ENCODE measurements at places on chromosomes 7 and 10. TPM values are rescaled to one million over a fixed set of nuclear protein-coding genes. Genes with fewer than 3 reads are reported as not detected.

The SLC16A9 gene
- total RNA-seq: 7.8 TPM

The GLI3 gene
- 4.2 TPM for total RNA-seq

The ZNF488 gene
- total RNA-seq: 0.39 TPM

The IRF5 gene
- 9.1 TPM for total RNA-seq

The CAV2 gene
- total RNA-seq: 256 TPM

The SPDYE16 gene
- total RNA-seq: not detected

The TMUB1 gene
- 61.8 TPM for total RNA-seq

The NPS gene
- total RNA-seq: not detected

The TMEM236 gene
- total RNA-seq: 0.04 TPM

The TEX47 gene
- not detected for total RNA-seq

The GDF2 gene
- not detected for total RNA-seq

The C7orf57 gene
- 2.3 TPM for total RNA-seq
